ENCODE measurements at places on chromosomes 16 and 17. TPM values are rescaled to one million over a fixed set of nuclear protein-coding genes. Genes with fewer than 3 reads are reported as not detected.

The SNX20 gene
- 25.0 TPM for total RNA-seq

The PRR35 gene
- total RNA-seq: not detected

DNA sequence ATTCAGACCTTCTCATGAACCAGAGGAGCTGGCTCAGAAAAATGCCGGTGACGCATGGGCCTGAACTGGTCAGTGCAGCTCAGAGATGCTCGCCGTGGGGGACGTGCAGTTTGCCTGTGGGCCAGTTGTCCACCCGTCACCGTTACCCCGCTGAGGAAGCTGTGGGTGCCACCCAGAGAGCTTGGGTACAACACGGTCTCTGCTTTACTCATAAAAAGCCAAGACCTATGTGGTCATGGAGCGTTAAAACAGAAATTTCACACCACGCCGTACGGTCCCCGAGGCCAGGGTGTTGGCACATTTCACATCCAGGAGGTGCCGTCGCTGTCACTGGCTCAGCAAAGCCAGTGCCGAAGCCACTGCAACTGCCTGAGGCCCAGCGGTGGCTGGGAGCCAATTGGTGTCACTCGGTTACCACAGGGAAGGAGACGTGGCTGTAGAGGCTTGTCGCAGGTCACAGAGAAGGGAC lies 120.9 kb downstream of the METRNL start:
- H3K27me3 ChIP-seq: no peaks in the 10 kb centered on the region
- H3K4me3 ChIP-seq: peak overlapping the region; percentile 51
- peak overlapping the region; percentile 90 for H3K27ac ChIP-seq
- no peaks in the 10 kb centered on the region for H3K36me3 ChIP-seq

DNA sequence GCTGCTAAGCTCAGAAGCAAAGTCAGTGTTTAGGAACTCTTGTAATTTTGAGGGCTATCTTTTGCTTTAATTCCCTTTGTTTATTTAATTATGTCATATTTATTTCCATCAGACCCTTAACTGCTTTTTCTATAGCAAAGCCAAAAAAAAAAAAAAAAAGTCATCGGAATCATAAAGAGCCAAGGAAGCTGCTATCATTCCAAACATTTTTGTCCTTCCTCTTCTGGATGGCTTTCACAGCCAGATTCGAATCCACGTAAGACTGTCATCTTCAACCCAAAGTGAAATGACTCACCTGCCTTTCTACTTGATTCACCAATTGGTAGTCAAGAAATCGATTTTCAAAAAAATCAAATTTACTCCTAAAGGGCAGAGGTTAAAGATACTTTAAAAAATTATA lies 38.4 kb downstream of the WIPI1 start:
- no peak for DNase-seq
- H3K36me3 ChIP-seq: peaks cover 6% of the 10 kb centered on the region
- no peaks in the 10 kb centered on the region for H3K27me3 ChIP-seq
- H3K27ac ChIP-seq: no peak overlapping the region
- peaks cover 7% of the 10 kb centered on the region for H3K4me1 ChIP-seq
- no peak overlapping the region for H3K4me3 ChIP-seq

All from CD8-positive, alpha-beta memory T cell (primary cell).